ENCODE measurements at places on chromosomes 11 and 22.
A peak's percentile ranks its signal among the peaks of the same experiment; 100 is the strongest.

- DNase-seq = no peak
These were observed 2.3 kb upstream of the TBX1 start for GRCh38 chr22:19757985-19758895.

DNA sequence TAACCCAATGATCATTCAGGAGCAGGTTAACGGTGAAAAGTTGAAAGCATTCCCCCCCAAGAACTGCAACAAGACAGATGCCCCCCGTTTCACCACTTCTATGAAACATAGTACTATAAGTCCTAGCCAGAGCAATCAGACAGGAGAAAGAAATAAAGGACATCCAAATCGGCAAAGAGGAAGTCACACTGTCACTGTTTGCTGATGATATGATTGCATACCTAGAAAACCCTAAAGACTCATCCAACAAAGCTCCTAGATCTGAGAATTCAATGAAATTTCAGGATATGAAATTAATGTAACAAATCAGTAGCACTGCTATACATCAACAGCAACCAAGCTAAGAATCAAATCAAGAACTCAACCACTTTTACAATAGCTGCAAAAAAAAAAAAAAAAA is 32.8 kb downstream of the PIWIL3 start:
- no peak for DNase-seq

GRCh38 chr11:65473278-65473860 is 25.5 kb upstream of the MALAT1 start:
- DNase-seq = no peak

DNA sequence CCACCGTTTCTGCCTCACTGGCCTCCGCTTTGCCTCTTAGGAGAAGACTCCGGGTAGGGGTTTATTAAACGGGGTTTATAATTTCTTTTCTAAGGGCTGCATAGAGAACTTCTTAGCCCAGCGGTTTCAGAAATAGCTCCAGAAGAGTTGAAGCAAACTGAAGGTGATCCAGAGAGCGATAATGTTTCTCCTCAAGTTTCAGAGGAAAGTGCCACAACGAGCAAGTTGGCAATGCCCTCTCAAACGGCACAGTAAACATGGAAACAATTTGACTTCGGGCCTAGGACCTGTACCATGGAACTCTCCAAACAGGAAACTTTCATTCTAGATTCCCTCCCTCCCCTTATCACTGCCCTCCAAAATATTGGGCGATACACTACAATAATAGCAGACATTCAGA is 1.0 kb downstream of the ADSL start:
- DNase-seq = no peak

GRCh38 chr11:28009996-28010395 is 98.0 kb downstream of the KIF18A start:
- DNase-seq = no peak

DNA sequence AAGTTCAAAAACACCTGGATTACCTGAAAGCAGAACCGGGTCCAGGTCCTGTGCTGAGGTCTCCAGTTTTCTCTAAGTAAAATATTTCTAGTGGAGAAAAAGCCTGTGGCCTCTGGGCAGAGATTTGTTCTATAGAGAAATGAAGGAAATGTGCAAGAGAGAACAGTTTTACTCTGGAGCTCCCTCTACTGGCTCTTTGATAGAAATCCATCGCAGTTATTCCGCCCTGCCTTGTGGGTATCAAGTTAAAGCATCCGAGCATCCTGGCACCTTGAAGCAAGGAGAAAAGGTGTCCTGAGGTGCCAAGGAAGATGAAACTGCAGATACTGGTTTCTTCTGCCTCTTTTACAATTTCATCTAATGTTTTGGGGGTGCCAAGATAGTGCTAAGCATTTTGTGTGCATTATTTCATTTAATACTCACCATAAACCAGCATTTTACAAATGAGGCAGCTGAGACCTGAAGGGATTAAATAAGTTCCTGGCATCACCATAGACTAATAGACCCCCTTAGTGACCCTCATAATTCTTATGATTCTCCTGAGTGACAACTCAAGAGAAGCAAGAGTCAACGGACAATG is 113.1 kb upstream of the HSD17B12 start:
- DNase-seq = no peak

GRCh38 chr11:364991-365725 is 4.1 kb upstream of the B4GALNT4 start:
- DNase-seq = no peak

DNA sequence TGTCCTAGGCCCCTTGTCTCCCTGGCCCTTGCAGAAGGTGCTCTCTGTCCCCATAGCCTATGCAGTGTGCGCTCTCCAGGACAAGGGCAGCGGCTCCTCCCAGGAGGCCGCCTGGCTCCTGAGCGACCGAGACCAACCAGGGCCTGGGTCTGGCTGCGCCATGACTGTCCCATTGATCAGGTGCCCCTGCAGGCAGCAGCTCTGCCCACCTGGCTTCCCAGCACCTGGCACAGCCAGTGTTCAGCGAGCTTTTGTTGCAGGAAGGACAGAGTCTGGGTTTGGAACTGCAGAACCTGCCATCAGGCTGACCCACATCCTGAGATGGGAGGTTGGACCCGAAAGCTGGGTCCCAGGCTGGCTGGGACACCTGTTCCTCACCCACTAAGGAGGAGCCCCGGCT is 1001.1 kb downstream of the BRD1 start:
- DNase-seq = no peak

DNA sequence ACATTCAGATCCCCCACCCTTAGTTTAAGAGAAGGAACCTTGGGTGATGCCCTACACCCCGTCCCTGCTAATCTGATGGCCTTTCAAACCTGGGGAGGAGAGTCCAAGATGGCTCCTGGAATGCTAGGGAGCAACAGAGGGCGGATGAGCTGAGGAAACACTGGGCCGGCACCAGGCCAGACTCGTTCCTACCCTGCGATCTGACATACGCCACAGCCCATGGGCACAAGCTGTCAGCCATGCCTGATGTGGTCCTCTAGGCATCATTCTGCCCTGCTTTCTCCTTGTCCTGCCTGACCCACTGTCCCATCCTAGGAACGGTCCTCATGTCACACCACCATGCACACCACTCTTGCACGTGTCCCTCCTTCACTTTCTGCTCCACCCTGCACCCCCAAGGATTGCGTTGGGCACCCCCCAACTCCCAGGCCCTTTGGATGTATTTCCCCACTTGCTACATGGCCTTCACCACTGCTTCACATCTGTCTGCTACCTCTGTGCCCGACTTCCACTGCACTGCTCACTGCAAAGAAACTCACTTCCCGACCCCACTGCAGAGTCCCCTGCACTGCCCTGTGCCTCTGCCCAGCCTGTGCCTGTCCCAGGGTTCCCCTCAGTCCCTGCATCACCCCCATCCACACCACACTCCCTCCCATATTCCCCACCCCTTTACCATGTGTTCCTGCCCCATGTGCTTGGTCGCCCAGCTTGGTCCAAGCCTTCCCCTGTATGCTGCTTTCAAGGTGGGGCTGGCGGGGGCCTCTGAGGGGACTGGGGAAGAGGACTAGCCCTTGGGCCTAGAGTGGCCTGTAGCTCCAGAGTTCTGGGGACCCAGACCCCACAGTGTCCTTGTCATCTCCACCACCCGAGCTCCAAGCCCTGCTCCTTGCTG is 29.2 kb downstream of the USP35 start:
- no peak for DNase-seq

- DNase-seq = peak; percentile 82
These were observed 20.8 kb upstream of the TXNRD2 start for GRCh38 chr22:19962246-19962908.

DNA sequence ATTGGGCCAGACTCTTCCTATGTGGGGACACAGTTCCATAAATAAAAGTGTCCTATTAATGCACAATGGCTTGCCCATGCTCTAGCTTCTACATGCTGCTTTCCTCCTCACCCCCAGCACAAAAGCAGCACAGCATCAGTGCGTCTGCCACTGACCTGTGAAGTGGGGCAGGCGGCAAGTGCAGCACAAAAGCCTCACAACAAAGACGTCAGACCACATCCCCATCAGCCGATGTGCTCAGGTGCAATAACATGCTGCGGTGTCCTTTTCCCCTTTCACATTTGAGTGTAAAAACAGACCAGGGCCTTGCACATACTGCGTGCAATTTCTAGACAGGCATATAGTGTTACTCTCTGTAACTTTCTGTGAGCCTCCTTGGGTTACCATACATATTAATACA is 12.8 kb downstream of the DKK3 start:
- DNase-seq = no peak

DNA sequence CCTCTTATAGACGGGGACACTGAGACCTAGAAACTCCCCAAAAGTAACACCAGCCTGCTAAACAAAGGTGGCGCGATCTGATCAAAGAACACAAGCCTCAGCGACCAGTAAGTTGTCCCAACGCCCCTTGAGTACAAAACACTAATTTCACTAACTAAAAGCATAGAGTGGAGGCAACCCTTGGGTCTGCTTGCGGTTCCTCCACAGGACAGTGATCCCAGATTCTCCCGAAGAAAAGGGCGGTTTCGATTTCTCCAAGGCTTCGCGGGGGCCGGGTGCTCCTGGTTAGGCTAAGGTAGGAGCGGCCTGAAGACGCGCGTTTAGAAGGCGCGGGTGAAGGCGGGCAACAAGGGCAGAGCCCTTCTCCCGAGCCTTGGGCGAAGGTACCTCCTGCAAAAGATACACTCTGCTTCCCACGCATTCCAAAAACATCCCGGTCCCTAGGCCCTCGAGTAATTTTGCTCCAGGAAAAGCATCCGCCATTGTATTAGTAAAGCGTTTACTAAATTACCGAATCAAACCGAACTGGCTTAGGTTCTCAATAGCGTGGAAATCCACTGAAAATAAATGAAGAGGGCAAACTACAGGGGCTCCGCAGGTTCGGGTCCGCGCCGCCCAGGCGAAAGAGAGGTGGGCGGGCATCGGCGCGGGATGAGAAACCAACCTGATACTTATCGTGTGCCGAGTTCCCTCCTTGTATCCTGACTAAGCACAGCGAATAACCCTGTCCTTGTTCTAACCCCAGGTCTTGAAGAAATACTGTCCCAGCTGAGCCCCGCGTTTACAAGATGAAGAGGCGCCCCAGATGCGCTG is 2.0 kb downstream of the WT1 start:
- DNase-seq = no peak

Measured in stimulated activated CD4-positive, alpha-beta T cell treated with anti-CD3 and anti-CD28 coated beads, Interleukin-15, amount 100 ng/mL, for 24 hours (primary cell).